ENCODE measurements at places on chromosomes 7 and 10.

DNA sequence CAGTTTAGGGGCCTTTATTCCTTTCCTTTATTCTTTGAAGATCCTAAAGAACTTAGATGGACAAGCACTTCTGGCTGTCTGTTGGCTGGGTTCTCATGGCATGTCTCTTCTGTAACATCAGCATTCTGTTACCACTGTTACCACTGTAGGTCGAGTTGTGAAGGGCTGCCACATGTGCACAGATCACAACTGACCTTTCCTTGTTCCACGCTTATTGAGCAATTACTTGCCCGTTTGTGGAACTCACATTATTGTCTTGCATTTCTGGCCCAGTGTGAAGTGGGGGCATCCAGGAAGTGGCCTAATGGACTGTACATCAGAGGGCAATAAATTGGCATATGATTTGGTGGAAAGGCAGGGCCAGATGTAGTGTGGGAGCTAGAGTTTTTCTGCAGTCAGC lies 23.7 kb downstream of the GBF1 start:
- no peak for DNase-seq

- DNase-seq, result peak; percentile 55
Observed at GRCh38 chr10:80530251-80530650, 7.5 kb upstream of the SH2D4B start.

DNA sequence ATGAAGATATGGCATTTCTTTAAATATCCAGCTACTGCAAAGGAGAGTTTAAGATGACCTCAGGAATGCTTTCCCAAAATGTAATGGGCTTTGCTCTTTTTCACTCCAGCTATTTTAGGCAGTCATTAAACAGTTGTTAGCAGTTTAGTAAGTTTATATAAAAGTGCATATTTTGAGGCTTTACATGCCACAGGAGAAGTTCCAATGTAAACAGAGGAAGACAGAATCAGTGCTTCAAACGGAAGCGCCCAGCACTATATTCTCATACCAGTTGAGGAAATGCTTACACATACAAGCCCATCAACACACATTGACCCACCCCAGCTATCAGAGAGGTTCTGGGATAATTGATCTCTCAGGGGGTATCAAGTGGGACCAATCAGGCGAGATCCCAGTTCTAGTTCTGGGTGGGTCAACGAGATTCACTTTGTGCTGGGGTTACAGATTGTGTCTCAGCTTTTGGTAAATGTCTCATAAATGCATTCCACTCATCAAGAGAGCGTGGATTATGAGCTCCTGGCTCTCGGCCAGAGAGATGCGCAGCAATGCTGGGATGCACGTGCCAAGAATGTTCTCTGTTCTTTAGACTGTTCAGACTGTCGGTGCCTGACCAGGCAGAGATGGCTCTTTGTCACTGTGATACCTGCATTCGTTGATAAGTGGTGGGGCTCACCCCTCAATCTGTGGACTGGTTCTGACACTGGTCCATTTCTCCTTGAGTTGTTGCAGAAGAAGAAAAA lies 55.0 kb downstream of the CACNB2 start:
- peak; percentile 4 for DNase-seq

DNA sequence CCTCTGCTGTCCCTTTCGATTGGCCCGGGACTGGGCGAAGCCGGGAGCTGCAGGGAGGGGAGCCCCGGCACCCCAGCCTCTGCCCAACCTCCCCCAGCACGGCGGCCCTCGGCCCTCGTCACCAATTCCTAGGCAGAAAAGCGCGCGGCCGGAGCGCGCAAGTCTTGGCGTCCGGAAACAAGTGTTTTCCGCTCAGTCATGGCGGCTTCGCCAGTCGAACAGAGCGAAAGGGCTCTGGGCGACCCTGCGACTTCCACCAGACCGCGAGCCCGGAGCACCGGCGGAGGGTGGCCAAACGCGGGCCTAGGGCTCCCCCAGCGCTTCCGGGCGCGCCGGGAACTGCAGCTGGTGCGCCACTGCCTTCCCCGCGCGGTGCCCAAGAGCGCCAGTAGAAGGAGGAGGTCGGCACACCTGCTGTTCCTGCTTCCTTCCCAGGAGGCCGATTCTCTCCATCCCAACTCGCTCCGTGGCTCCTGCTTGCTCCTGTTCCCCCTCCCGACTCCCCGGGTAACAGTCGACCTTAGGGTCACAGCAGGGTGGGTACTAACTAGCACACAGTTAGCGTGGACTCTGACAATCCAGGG lies 729.9 kb downstream of the ZWINT start:
- no peak for DNase-seq

DNA sequence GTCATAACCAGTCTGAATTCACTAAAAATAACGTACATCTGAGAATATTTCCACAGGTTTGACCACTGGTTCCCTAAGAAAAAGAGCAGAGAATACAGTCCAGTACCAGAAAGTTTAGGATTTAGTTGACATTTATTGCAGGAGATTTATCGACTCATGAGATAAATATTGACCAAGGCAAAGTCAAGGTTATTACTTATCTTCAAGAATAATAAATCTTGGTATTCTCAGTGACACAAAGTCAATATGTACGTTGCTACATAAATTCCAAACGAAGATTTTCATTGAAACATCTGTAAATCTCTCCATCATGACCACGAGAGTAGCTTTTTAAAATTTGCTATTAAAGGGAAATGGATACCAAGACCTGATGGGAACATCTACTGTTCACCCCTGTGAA lies 39.4 kb upstream of the GRB10 start:
- no peak for DNase-seq

DNA sequence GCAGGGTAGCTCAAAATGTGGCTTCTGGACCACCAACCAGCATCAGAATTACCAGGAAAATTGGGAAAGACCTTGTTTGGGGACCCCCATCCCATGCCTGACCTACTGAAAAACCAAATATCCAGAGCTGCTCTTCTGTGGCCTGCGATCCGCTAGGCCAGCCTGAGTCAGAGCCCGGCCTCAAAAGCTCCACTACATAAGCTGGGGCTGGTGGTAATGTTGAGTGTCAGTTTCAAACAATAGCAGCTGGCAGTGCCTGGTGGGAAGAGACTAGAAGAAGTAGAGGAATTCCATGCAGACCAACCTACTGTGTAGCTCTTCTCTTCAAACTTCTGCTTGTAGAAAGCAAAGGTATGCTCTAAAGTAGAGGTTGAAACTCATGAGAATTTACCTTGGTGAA lies 52.0 kb downstream of the KLRG2 start:
- no peak for DNase-seq

GRCh38 chr7:2551418-2551817 lies 3.9 kb downstream of the BRAT1 start:
- no peak for DNase-seq

DNA sequence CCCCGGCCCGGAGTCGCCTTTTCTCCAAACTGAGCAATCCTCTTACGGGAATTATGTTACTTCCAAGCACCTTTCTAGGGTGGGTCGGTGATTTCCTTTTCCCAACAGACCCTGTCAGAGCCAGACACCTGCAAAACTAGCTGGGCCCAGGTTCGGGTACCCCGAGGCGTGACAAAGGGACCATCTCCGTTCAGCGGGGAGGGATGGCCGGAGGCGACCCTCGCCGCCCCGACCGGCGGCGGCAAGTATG lies 445 bp downstream of the PPA1 start:
- DNase-seq, result no peak

DNA sequence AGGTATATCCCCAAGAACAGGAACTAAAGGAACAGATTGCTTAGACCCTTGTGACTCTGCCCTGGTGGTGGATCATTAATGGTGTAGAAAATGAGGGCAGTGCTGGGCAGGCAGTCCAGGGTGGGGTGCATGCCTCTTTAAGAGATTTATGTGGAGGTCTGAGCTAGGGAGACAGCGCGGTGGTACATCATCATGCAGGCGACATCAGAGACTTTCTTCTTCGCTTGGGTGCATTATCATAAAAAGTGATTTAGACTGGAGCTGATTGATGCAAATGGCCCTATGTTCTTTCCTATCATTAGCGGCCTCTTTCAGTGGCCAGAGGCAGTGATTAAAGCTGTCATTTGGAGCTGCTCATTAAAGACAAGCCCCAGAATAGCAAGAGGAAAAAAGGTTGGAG lies 519.1 kb upstream of the GALNT17 start:
- DNase-seq, result no peak

DNA sequence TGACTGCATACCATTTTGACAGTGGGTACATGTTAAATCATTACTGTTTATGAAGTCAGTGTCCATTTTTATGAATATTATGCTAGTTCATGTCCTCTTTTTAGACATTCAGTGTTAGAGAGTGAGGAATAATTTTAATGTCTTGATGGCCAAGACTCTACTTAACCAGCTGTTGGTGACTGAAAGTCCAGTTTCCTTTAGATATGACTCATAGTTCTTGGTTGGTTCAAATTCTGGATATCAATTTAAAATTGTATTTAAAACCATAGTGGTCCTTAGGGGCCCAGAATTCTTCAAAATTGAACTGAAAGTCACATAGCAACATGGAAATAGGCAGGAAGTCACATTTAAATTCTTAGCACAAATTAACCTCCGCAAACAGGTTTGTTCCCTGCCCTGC lies 196.5 kb upstream of the PRPS1L1 start:
- DNase-seq, result no peak

GRCh38 chr10:70053218-70053840 lies 683 bp downstream of the MACROH2A2 start:
- DNase-seq, result no peak

GRCh38 chr10:110562348-110562747 lies 5.1 kb upstream of the SMC3 start:
- no peak for DNase-seq

GRCh38 chr10:86413046-86413728 lies 46.6 kb upstream of the GRID1 start:
- DNase-seq, result peak; percentile 38

DNA sequence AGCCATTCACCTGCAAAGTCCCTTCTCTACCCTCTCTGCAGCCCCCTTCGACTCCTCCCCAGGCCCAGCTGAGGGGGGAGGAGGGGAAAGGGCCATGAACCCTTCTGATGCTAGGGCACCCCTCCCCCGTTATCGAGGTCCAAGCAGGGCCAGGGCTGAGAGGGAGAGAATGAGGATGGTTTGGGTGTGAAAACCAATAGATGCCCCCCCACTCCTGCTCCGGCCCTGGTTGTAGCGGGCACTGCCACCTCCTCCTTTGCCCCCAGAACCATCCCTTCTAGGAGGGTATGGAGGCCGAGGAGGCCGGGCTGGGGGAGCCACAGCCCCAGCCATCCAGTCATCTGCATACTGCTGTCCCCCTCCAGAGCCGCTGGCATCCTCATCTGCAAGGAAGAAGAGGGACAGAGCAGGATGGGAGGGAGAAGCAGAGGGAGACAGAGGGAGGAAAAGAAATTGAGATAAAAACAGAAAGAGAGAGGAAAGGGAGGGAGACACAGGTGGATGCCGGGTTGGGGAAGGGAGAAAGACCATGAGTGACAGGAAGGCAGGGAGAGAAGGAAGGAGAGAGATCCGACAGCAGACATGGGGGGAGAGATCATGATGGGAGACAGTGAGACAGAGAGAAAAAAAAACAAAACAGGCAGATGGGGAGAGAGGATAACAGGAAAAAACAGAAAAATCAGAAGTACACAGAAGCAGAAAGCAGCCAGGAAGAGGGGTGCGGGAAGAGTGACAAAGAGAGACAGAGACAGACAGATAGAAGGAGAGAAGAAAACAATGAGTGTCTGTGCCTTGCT lies 1.9 kb upstream of the GAL3ST4 start:
- DNase-seq, result no peak

- no peak for DNase-seq
Observed at GRCh38 chr10:42645516-42645915, 7.1 kb upstream of the ZNF33B start.

DNA sequence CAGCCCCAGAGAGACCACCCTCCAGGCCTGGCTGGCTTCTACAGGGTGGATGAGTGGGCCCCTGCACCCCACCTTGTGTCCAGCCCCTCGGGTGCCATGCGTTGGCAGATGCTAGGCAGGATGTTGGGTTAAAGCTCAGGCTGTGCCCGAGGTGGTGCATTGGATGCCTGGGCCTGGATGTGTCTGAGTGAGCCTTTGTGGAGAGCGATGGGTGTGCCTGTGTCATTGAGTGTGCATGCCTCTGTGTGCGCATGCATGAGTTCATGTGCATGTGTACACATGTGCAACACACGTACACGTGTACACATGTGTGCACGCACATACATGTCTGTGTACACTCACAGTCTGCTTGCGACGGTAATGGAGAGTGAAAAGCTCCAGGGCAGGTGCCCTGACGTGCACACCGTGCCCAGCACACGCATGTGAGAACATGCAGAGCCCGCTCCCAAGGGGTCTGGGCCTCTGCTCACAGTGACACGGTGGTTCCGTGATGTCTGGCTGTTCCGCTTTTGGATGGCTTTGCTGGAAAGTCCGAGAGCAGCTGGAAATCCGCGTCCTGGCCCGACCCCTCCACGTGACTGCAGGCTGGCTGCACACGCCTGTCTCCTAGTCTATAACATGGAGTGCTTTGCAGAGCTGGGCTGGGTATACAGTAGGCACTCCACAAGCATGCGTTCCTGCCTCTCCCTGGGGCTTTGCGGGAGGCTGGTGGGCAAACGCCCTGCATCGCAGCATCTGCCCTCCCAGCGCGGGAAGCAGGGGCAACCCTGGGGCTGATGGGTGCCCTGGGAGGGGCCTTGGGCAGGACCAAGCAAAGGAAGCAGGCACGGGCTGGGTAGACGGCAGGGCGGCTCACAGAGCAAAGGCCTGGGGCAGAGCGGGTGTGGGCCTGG lies 36.9 kb downstream of the ELFN1 start:
- DNase-seq, result no peak

GRCh38 chr10:43249962-43250614 lies 16.8 kb downstream of the RASGEF1A start:
- no peak for DNase-seq

- DNase-seq, result no peak
Observed at GRCh38 chr7:40805361-40805760, 670.6 kb downstream of the SUGCT start.

GRCh38 chr7:94008537-94008936 lies 4.4 kb upstream of the BET1 start:
- DNase-seq, result peak; percentile 60

GRCh38 chr10:3054851-3055199 lies 12.5 kb upstream of the PFKP start:
- DNase-seq, result no peak

DNA sequence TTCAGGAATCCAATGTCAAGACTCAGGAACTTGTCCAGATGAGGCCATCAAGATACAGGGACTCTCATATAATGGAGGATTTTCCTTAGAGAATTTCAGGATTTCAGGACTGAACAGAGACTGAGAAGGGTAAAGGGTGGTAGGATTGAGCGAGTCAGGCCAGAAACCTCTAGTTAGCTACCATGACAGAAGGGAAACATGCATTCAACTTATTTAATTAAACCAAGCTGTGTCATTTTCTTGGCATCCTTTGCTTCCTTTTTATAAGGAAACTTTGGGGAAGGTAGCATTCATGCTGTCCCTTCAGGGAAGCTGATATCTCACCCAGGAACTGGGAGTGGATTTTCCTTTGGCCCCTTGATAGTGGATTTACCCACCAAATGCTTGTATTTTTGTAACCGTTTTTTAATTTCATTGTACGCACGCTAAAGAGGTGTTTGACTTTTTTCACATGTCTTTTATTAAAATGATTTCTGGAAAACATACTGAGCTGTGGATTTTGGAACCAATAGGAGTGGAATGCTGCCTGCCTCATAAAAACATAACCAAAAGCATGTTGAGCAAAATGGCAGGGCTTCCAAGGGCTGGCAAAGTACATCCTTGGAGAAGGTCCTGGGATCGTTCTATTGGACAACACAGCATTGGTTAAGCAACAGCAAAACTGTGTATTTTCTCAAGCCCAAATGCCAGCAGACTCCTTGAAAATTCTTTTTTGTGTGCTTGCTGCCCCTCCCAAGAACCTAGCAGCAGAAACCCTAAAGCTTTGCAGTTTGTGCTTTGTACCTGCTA lies 104.5 kb downstream of the CXCL12 start:
- DNase-seq, result no peak

All from ELR (cell line).